ENCODE measurements at places on chromosomes 1 and 21.
A peak's percentile ranks its signal among the peaks of the same experiment; 100 is the strongest.

- DNase-seq, result no peak
Measured at GRCh38 chr1:67880056-67880601, 46.9 kb upstream of the GNG12 start.

- no peak for DNase-seq
Measured at GRCh38 chr21:39434950-39435349, 10.6 kb downstream of the LCA5L start.

DNA sequence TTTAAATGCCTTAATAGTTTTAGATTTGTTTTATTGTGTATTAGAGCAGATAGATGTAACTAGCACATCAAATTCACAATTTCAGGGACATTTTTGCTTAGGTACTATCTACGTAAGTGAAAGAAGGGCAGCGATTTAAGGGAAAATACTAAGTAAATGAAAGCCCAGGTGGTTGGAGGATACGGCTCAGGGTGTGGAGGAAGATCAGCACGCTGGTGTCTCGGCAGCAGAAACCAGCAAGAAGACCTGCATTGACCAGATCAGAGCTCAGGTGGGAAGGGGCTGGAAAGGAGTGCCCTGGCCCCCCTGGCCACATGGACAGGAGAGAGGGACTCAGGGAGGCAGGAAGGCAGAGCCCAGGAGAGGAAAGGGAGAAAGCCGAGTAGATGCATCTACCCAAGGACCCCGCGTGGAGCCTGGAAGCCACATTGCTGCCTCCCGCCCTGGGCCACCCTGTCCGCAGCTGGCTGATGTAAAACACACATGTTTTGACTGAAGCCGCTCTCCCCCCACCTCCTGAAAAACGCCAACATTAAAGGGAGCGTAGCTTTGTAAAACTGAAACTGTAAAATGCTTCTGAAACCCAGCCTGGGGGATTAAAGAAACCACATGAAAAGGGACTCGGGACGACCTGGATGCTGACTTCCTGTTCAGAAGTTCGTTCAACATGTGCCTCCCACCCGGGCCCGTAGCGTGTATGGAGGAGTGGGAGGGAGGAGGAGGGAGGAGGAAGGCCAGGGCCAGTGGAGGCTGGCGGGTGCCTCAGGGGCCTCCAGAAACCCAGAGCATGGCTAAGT is 72.6 kb upstream of the TARDBP start:
- peak; percentile 73 for DNase-seq

GRCh38 chr21:28124541-28124940 is 868.1 kb downstream of the LTN1 start:
- DNase-seq, result no peak

- DNase-seq, result peak; percentile 27
Measured at GRCh38 chr1:32798679-32799416, 18.3 kb downstream of the YARS1 start.

DNA sequence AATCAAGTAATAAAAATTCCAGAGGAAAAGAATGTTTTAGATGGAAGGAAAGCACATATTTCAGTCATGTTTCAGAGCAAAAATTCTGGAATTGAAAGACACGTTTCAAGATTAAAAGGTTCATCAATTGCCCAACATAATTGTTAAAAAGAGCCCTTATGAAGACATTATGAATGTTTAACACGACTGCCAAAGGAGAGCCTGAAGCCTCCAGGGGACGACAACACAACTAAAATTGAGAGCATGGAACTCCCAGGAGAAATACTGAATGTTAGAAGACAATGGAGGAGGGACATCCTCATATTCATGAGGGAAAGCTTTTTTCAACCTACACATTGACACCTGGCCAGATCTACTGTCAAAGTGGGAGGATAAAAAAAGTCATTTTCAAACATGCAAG is 16.0 kb downstream of the OR2T11 start:
- peak; percentile 80 for DNase-seq

DNA sequence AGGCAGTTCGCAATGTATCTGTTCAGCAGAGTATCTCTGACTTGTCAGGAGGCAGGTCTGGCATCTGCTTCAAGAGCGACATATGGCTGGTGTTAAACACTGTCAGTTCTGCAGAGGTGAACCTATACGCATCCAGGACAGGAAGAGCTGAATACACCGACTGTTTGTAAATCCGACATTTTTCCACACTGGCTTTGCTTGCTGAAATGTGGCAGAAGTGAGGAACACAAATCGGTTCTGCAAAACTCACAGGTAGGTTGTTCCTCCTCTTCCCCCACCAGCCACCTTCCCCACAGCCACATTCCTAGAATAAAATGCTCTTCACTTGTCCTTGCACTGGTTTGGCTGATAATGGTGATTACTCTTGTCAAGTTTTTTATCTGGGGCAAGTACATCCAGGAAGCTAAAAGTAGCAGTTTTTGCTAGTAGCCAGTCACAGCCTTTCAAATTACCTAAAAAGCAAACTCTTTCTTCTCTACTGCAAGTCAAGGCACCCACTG is 289.2 kb downstream of the GRIK1 start:
- no peak for DNase-seq

- DNase-seq, result no peak
Measured at GRCh38 chr1:209431813-209432442, 151.6 kb upstream of the CAMK1G start.

GRCh38 chr1:20634065-20634593 is 871 bp downstream of the PINK1 start:
- peak; percentile 28 for DNase-seq

- DNase-seq, result no peak
Measured at GRCh38 chr21:38857152-38857825, 51.6 kb downstream of the ETS2 start.

GRCh38 chr1:7352974-7353373 is 418.1 kb upstream of the VAMP3 start:
- no peak for DNase-seq

- DNase-seq, result no peak
Measured at GRCh38 chr1:8763888-8764287, 53.6 kb downstream of the RERE start.

- peak; percentile 24 for DNase-seq
Measured at GRCh38 chr1:225508538-225509375, 80.9 kb upstream of the LBR start.

DNA sequence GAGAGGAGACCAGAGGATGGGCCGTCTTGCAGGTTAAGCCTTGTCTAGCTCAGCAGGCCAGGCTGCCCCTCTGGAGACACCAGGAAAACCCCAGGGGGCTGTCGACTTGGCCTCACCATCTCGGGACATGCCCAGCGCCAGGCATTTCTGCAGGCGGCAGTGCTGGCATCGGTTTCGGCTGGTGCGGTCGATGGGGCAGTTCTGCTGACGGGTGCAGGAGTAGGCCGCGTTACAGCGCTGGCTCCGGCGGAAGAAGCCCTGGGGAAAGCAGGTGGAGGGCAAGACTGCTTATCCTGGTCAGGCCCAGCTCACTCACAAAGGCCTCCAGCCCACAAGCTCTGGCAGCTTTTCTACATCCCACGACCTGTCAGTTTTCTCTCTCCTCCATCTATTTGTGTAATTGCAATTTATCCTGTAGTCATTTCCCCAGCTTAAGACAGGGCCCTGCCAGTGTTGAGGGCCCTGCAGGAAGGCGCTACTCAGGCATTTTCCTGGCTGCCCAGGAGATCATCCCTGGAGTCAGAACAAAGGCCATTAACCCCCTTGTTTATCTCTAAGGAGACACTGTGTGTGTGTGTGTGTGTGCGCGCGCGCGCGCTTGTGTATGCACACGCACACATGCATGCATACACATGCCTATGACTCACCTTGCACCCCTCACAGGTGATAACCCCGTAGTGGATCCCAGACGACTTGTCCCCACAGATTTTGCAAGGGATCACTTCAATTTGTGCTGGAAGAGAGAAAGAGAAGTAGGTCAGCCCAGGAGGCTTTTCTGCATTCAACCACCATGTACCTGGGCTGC is 11.5 kb upstream of the LINGO4 start:
- DNase-seq, result no peak

Measured in activated CD4-positive, alpha-beta T cell treated with anti-CD3 and anti-CD28 coated beads for 36 hours (primary cell).